ENCODE measurements at places on chromosomes 2 and 18.

DNA sequence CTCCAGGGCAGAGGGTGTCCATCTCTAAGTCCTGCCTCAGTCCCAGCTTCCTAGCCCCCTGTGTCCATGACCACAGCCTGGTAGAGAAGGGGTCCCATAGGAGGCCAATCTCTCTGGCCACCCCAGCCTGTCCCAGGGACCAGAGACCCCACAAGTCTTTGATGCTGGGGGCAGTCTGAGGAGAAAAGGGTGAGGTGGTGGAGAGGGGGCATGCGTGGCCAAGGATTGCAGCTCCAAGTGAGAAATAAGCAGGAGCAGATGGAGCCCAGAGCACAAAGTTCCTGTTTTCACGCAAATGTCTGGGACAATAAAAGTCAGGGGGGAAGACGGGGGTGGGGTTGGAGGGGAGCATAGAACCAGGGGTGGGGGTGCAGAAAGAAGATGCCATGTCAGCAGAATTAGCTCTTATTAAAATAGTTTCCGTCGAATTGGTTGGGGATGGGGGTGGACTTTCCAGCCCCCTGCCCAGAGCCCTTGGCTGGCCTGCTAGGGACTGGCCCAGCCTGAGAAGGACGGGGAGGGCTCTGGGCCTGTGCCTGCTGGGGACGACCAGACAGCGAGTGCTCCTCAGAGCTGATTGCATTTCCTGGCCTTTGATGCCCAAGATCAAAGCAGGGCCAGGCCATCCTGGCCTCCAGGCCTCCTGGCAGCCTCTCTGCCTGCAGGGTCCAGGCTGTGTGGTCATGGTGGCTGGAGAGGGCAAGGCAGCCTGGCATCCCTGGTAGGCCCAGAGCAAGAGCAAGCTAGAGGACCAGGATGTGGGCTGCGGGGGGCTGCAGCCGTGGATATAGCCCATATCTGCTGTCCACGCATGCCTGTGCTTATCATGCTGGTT, 337.1 kb downstream of the DYSF start:
- no peak for DNase-seq

- DNase-seq, result no peak
Measured at GRCh38 chr2:211692689-211693088, 845.9 kb downstream of the ERBB4 start.

GRCh38 chr2:207884127-207884526, 114.4 kb upstream of the FZD5 start:
- no peak for DNase-seq

DNA sequence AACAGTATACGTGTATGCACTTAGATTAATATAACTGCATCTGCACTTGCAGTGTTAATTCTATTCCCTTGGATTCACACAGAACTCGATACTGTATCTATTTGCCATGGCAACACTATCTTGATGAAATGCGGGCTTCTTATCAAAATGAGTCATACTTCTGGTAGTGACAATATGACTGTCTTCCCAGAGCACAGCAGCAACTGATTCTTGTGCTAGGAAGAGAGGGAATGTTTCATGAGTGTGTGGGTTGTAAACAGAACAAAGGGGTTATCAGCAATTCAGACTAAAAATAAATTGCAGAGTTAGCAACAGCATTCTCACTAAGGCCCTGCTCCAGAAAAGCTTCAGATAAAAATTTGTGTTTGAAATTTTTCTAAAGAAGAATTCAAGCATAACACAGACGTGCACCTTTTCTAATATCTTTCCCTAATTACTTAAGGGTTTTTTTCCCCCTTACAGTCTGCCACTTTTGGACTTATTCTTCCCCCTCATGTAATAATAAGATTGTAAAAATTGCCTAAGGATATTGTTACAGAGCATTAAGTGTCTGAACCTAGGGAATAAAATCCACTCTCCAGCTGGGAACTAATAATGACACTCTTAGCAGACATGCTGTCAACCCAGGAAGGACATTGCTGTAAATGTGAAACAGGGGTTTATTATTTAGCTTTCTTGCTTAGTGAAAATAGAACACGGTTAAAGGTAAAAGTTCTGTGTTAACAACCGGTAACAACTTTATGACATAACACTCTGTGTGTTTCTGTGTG, 99.9 kb upstream of the SLC38A11 start:
- DNase-seq, result no peak
